Amniotic stem cell (primary cell): ENCODE measurements at places on chromosomes 13 and 19.

- no peak for DNase-seq
Measured at GRCh38 chr13:47126432-47126831, 229.6 kb upstream of the HTR2A start.

GRCh38 chr13:46801858-46802257, 4.9 kb upstream of the ESD start:
- no peak for DNase-seq

DNA sequence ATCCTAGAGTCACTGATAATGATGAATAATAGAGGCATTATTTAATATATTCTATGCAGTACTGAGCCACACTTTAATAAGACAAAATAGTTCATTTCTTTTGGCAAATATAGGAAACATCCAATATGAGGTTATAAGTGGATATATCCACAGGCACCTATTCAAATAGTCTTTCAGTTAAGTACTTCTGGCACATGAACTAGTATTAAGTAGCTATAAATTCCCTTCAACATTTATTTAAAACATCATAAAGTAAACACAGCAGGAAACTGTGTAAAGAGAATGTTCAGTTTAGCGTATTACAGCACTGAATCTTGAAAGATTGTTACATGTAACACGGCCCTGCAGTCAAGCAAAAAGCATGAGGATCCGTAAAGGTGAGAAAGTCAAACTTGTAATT, 463.3 kb upstream of the KLF12 start:
- no peak for DNase-seq

- no peak for DNase-seq
Measured at GRCh38 chr13:113086031-113086750, 19.4 kb upstream of the F7 start.

GRCh38 chr19:32483574-32483973, 78.0 kb downstream of the DPY19L3 start:
- no peak for DNase-seq

DNA sequence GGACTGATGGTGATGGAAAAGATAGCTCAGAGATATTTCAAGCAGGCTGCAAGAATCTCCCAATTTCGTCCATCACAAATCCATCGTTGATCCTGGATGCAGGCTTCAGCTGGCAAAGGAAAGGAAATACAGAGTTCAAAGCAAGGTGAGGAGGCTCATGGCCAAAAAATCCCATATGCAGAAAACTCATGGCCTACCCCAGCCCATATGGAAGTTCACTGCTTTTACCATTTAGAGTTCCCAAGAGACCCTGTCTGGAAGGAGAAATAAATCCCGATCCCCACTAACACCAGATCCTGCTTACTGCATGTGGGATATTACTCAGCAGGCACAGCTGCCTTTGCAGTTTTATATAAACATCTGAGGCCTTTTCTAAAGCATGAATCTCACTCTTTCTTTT, 412.9 kb upstream of the SPRY2 start:
- DNase-seq: no peak

DNA sequence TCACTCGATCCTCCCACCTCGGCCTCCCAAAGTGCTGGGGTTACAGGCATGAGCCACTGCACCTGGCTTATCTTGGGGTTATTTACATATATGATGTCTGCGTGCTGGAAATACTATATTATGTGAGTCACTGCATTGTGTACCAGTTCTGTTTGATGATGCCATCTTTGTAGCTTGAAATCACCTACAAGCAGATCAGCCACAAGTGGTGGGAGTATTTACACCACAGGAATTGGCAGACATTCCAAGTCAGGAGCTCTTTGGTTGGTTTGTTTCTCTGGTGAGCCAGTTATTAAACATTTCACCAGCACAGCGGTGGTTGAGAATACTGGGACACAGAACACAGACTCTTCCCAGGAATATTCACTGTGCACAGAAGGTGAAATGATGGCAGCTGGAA, 4.5 kb upstream of the TIMM44 start:
- no peak for DNase-seq

GRCh38 chr13:110411688-110412059, 104.6 kb downstream of the COL4A2 start:
- no peak for DNase-seq

DNA sequence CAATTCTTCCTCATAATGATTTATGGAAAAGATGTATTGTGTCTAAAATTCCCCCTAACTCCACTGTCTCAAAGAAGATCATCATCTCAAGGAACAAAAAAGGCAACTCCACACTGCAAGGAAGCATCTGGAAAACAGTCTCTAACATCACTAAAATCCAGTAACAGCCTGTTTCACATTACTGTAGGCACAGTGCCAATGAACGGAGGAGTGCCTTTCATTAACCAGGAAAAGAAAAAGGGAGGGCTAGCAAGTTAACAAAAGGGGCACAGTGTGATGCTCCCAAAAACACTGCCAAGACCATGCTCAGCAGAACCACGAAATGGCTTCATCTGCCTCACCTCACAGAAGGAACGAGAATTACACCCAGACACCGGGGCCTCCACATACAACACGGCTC, 8.5 kb downstream of the TMTC4 start:
- DNase-seq: no peak

DNA sequence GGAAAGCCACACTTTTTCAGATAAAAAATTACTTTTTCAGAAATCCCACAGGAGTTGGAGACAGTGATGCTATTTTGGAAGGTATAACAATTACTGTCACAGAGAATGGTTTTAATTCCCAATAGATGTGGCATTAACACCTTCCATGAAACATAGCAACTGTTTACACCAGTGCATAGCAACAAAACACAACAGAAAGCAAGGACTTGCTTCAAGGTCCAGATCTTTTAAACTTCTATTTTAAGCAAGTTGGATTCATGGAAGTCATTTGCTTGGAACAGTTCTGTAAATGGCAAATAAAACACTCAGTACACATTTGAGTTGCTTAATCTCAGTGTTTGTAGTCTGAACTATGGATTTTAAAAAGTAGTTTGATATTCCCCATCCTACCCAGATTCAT, 385.9 kb upstream of the SPRY2 start:
- no peak for DNase-seq

GRCh38 chr13:45602183-45603170, 13.1 kb downstream of the ERICH6B start:
- no peak for DNase-seq

DNA sequence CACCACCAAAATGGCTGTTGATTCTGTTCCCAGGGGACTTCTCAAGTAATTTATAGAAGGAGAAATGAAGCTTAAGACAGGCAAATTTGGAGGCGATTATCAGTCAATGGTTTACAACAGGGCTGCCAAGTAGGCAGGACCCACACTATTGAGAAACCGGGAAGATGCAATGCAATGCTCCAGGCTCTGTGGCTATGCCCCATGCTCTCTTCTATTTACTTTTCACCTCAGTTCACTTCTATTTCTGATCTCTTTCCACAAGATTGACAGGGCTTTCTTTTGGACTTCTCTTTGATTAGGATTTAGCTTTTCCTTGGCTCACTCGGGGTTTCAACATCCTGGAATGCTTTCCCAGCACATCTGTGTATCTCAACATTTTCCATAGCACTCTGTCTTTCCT, 12.7 kb upstream of the RCBTB2 start:
- no peak for DNase-seq

DNA sequence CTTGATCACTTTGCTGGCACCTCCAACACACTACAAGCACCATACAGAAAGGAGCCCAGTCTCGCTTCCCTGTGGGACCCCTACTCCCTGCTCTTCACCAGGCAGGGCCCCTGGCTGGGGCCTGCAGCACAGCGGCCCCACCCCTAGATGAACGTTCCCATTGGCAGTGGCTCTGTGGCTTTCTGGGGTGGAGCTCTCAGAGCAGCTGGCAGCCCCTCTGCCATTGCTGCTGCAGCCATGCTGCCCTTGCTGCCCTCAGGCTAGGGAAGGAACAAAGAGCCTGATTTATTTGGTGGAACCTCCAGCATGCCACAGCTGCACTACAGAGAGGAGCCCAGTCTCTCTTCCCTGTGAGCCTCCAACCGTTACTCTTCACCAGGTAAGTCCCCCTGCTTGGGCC, 5.8 kb downstream of the SIGLEC6 start:
- DNase-seq: no peak

DNA sequence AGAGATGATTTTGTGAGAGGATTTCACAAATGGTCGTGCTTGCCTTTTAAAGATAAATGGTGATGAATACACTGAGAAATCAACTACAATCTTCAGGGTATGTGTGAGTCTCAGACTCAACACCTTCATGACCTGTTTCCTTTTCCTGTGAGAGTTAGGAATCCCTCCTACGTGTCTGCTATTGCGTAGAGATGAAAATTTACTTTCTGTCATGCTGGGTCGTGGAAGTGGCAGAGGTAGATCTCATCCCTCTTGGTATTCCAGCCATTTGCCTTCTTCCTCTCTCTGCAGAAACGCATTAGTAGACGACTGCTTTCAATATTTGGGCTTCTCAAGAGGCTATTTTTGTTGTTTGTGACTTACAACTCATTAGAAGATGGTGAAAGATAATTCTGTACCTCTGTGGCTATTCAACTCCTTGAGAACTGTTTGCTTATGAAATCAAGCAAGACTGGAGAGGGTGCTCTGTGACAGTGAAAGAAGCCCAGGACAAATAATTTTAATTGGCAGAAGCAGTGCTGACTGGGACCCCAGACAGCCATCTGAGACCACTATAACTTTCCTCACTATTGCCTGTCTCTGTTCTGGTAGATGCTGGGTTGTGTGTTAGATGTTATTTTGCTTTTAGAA, 233.1 kb downstream of the LACC1 start:
- no peak for DNase-seq
